ENCODE measurements at places on chromosomes 13 and 19.

GRCh38 chr19:628168-628567, 5.2 kb downstream of the POLRMT start:
- DNase-seq = no peak

DNA sequence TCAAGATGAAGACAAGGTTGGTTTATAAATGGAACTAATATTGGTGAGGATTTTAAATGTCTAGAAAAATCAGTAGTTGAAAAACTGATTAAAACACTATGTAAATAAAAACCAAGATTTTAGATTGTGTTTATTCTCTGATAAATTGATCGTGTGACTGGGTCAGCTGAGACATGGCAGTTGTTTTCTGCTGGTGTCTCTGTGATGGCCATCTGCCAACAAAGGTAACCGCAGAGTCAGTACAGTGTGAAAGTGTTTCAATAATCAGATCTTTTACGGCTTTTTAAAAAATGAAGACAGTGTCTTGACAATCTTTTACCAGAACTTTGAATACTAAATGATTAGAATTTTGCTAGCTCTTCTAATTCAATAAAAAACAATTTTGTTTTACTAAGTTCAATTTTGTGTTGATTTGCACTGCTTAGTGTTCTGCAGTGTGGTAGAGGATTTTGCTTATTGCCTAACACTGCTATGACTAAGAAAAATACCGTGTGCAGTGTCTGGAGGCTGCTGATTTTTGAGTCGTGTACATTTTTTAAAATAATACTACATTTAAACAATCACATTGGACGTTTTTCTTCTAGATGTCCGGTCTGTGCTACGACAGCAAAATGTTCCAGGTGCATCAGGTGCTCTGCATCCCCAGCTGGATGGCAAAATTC, 32.7 kb upstream of the GPR183 start:
- no peak for DNase-seq

GRCh38 chr19:30469774-30470173, 97.6 kb downstream of the ZNF536 start:
- no peak for DNase-seq

GRCh38 chr13:43805681-43806128, 18.9 kb upstream of the ENOX1 start:
- no peak for DNase-seq

- no peak for DNase-seq
Measured at GRCh38 chr19:29971648-29972047, 29.6 kb downstream of the URI1 start.

DNA sequence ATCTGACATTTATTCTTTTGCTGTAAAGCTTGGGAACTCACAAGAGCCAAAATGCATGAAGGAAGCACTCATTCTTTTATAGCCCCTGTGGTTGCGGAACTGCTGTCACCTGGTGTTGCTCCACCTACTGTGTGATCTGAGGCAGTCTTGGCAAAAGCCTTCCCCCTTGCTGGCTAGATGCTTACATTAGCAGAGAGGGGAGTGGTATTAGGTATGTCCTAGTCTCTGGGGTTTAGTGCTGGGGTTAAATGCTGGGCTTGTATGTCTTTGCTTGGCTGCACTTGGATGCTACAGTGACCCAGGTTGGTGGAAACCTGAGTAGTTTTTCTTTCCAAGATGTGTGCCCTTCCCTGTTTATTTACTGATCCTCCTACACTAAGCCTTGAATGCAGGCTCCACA, 99.3 kb downstream of the WDFY2 start:
- no peak for DNase-seq

Data from GF-D8 (cell line).